ENCODE measurements at places on chromosomes 6 and 20. TPM values are rescaled to one million over a fixed set of nuclear protein-coding genes. Genes with fewer than 3 reads are reported as not detected.

GRCh38 chr20:57747861-57748481 is 38.2 kb upstream of the PMEPA1 start:
- H3K4me3 ChIP-seq: no peak overlapping the region
- no peaks in the 10 kb centered on the region for H3K27me3 ChIP-seq
- no peak for DNase-seq
- no peaks in the 10 kb centered on the region for H3K4me1 ChIP-seq
- no peaks in the 10 kb centered on the region for H3K36me3 ChIP-seq
- H3K27ac ChIP-seq: peak overlapping the region; percentile 60

DNA sequence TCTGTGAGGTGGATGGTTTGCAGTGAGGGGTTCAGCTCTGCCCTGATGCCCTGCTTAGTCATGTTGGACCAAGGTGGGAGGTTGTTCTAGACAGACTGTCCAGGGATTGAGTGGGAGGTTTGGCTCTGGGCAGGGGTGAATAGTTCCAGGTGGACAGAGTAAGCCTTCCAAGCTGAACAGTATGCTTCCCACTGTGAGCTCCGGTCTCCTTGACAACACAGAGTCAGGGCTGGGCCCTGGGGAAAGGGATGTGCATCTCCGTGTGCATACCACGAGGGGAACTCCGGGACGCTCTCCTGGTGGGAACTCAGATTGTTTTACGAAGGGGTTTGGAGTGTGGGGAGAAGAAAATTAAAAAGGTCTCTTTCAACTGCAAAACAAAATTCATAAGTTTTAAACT is 174.7 kb downstream of the DHX35 start:
- H3K27me3 ChIP-seq: no peaks in the 10 kb centered on the region

- DNase-seq: no peak
- H3K27me3 ChIP-seq: no peaks in the 10 kb centered on the region
- no peaks in the 10 kb centered on the region for H3K4me1 ChIP-seq
- no peak overlapping the region for H3K27ac ChIP-seq
These were observed 19.8 kb upstream of the TREM1 start for GRCh38 chr6:41306187-41306854.

Gene SGK2
- 16.8 TPM for total RNA-seq

Gene ZNF391
- 2.0 TPM for total RNA-seq
